ENCODE measurements at places on chromosomes 12 and 14. TPM values are rescaled to one million over a fixed set of nuclear protein-coding genes. Genes with fewer than 3 reads are reported as not detected.

Gene NRL
- 1.5 TPM for total RNA-seq

Gene CCDC196
- not detected for total RNA-seq

Gene CACNA1C
- 19.2 TPM for total RNA-seq

Gene IAPP
- not detected for total RNA-seq

Gene CKB
- 5.1 TPM for total RNA-seq

Gene KERA
- not detected for total RNA-seq

Gene CAPZA3
- not detected for total RNA-seq

Gene SLC5A8
- not detected for total RNA-seq

Gene PAWR
- total RNA-seq = 78.5 TPM

Gene DUSP6
- total RNA-seq = 28.6 TPM

Gene FITM1
- 0.72 TPM for total RNA-seq

Gene PRIMA1
- total RNA-seq = not detected

Gene ALKBH2
- total RNA-seq = 25.0 TPM

Gene MMP14
- 580 TPM for total RNA-seq

Gene MANSC1
- 4.7 TPM for total RNA-seq

Gene SPX
- 2.9 TPM for total RNA-seq

Gene KCNC2
- total RNA-seq = not detected

Gene MDGA2
- total RNA-seq = not detected

Gene PDZRN4
- not detected for total RNA-seq

Gene MARK3
- total RNA-seq = 108 TPM

Gene OR6C65
- total RNA-seq = not detected

Gene MAP3K9
- under 0.01 TPM for total RNA-seq

Gene MYRFL
- not detected for total RNA-seq

Gene TGM1
- total RNA-seq = 0.36 TPM

Gene VWF
- total RNA-seq = 0.29 TPM

Gene LAG3
- not detected for total RNA-seq

Gene JAG2
- total RNA-seq = 3.3 TPM

Gene P2RX2
- not detected for total RNA-seq

Gene SAMD15
- total RNA-seq = 6.2 TPM

Gene THTPA
- total RNA-seq = 27.5 TPM

Gene GPR68
- 8.5 TPM for total RNA-seq

Gene ITGB7
- total RNA-seq = 1.1 TPM

Gene ACVR1B
- total RNA-seq = 13.0 TPM

Gene KRT6A
- under 0.01 TPM for total RNA-seq

Gene AHNAK2
- 31.8 TPM for total RNA-seq

Gene KLRK1
- not detected for total RNA-seq

Gene OAS1
- 3.6 TPM for total RNA-seq

Gene TAC3
- total RNA-seq = not detected

Gene LTBR
- 110 TPM for total RNA-seq

Gene TSPAN19
- total RNA-seq = not detected

Gene CD27
- not detected for total RNA-seq

Gene CD163
- total RNA-seq = under 0.01 TPM

Gene EPS8
- 139 TPM for total RNA-seq

Gene FLRT2
- total RNA-seq = 39.1 TPM

Gene GPR84
- total RNA-seq = not detected

Gene TAS2R14
- total RNA-seq = 7.2 TPM

Gene RD3L
- not detected for total RNA-seq

Gene SLC22A17
- 18.1 TPM for total RNA-seq

Gene KRT80
- total RNA-seq = 0.59 TPM

Gene FOXN4
- total RNA-seq = not detected

Gene FZD10
- total RNA-seq = not detected

Gene NR4A1
- 3.3 TPM for total RNA-seq

Gene SYT10
- not detected for total RNA-seq

Gene FAM90A1
- total RNA-seq = not detected

Gene SLC38A4
- total RNA-seq = 1.2 TPM

Gene HOXC6
- total RNA-seq = 5.6 TPM

Gene OR4E1
- total RNA-seq = not detected

Gene BRMS1L
- 3.6 TPM for total RNA-seq
